ENCODE measurements at places on chromosomes 2 and 18. TPM values are rescaled to one million over a fixed set of nuclear protein-coding genes. Genes with fewer than 3 reads are reported as not detected.

- H3K4me3 ChIP-seq, result no peak overlapping the region
- no peaks in the 10 kb centered on the region for H3K4me1 ChIP-seq
- H3K36me3 ChIP-seq, result no peaks in the 10 kb centered on the region
- H3K27me3 ChIP-seq, result no peaks in the 10 kb centered on the region
- peak overlapping the region; percentile 2 for H3K27ac ChIP-seq
Observed at GRCh38 chr2:17594533-17595401, 54.3 kb downstream of the VSNL1 start.

DNA sequence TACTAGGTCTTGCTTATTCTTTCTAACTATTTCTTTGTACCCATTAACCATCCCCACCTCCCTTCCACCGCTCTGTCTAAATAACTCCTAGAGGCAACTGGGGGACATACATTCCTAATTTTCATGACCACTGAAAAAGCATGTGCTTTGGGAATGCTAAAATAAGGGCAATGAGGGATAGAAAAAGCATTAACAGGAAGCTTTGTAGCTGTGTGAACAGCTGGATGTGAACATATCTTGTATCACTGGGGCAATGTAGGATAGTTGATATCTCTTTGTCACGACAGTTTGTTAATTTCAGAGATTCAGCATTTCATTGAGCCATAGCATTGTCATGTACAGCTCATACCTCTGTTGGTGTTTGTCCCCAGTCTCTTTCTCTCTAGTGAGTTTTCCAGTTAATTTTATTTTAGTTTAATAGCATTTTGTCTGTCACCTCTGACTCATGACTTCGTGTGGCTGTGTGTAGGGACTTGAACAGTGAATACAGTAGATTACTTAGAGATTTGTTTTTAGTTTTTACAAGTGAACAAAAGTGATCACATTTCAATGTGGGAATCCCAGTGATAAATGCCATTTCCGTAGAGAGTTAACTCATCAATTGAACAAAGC is 230.3 kb upstream of the NRP2 start:
- no peak for DNase-seq
- H3K4me3 ChIP-seq, result no peak overlapping the region
- no peaks in the 10 kb centered on the region for H3K36me3 ChIP-seq
- H3K27me3 ChIP-seq, result no peaks in the 10 kb centered on the region

- H3K27ac ChIP-seq, result no peak overlapping the region
- H3K27me3 ChIP-seq, result no peaks in the 10 kb centered on the region
- H3K4me1 ChIP-seq, result peaks cover 28% of the 10 kb centered on the region
- DNase-seq, result no peak
- H3K36me3 ChIP-seq, result no peaks in the 10 kb centered on the region
Observed at GRCh38 chr2:105822186-105822585, 77.5 kb downstream of the NCK2 start.

DNA sequence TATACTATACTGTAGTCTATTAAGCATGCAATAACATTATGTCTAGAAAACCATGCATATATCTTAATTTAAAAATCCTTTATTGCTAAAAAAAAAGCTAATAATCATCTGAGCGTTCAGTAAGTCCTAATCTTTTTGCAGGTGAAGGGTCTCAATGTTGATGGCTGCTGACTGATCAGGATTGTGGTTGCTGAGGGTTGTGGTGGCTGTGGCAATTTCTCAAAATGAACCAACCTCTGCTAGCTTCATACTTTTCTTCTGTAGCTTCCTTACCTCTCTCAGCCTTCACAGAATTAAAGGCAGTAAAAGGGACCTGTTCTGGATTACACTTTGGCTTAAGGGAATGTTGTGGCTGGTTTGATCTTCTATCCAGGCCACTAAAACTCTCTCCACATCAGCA is 235.8 kb downstream of the NBAS start:
- H3K4me3 ChIP-seq, result no peak overlapping the region
- no peak for DNase-seq
- peaks cover 37% of the 10 kb centered on the region for H3K36me3 ChIP-seq
- no peaks in the 10 kb centered on the region for H3K27me3 ChIP-seq
- H3K27ac ChIP-seq, result no peak overlapping the region
- no peaks in the 10 kb centered on the region for H3K4me1 ChIP-seq

- no peak overlapping the region for H3K27ac ChIP-seq
- no peaks in the 10 kb centered on the region for H3K36me3 ChIP-seq
- DNase-seq, result no peak
- H3K4me1 ChIP-seq, result peaks cover 13% of the 10 kb centered on the region
- no peak overlapping the region for H3K4me3 ChIP-seq
Observed at GRCh38 chr2:196277002-196277401, 105.6 kb upstream of the STK17B start.

- no peaks in the 10 kb centered on the region for H3K36me3 ChIP-seq
- H3K27me3 ChIP-seq, result no peaks in the 10 kb centered on the region
- DNase-seq, result no peak
- H3K27ac ChIP-seq, result peak overlapping the region; percentile 86
- peaks cover 7% of the 10 kb centered on the region for H3K4me1 ChIP-seq
Observed at GRCh38 chr18:58865033-58865590, 435 bp downstream of the ZNF532 start.

DNA sequence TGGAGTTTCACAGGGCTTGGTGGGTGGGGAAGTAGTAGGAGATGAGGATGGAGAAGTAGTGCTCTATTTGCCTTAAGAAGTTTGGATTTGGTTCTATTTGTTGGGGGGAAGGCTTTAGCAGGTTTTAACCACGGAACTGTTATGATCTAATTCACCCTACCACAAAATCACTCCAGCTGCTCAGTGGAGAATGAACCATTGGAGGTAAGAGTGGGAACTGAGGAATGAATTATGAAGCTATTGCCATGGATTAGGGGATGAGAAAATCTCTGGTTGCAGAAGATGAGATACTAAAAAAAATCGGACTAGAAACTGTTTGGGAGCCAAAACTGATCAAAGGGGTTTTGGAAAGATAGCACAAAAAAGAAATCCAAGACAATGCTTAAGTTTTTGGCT is 488.9 kb downstream of the DLGAP1 start:
- no peak overlapping the region for H3K4me3 ChIP-seq
- no peak overlapping the region for H3K27ac ChIP-seq
- no peaks in the 10 kb centered on the region for H3K36me3 ChIP-seq
- no peaks in the 10 kb centered on the region for H3K27me3 ChIP-seq

DNA sequence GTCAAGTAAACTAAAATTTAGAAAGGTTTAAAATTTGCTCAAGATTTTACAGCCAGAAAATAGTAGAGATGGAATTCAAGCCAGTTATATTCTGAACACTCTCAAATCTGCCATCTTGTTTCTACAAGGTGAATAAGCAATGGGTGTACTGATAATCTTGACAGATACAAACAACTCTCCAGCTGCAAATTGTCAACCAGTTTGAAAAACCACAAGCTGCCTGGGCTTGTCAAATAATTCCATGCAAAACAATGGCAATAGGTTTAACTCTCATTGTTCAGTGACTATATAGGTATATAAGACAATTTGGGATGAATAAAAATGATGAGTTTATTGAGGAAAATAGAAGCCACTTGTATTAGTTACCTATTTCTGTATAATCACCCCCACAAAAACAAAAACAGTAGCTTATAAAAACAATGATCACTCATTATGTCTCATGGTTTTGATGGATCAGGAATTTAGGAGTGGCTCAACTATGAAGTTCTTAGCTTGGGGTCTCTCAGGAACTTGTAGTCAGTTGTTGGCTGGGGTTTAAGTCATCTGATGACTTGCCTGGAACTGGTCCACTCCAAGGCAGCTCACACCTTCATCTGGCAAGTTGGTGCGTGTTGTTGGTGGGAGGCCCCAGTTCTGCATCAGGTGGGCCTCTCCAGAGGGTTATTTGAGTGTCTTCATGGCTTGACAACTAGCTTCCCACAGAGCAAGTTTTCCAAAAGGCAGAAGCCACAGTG is 12.6 kb upstream of the EVA1A start:
- no peaks in the 10 kb centered on the region for H3K27me3 ChIP-seq
- no peaks in the 10 kb centered on the region for H3K4me1 ChIP-seq
- H3K4me3 ChIP-seq, result no peak overlapping the region
- no peak overlapping the region for H3K27ac ChIP-seq

DNA sequence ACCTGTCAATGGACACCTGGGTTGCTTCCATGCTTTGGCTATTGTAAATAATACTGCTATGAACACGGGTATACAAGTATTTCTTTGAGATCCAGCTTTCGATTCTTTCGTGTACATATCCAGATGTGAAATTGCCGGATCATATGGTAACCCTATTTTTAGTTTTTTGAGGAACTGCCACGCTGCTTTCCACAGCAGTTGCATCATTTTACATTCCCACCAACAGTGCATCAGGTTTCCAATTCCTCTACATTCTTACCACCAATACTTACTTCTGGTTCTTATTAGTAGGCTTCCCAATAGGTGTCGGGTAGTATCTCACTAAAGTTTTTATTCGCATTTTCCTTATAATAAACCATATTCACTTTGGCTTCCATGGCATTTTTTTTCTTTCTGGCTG is 69.6 kb downstream of the PID1 start:
- no peaks in the 10 kb centered on the region for H3K4me1 ChIP-seq
- H3K36me3 ChIP-seq, result no peaks in the 10 kb centered on the region
- H3K27ac ChIP-seq, result no peak overlapping the region
- no peaks in the 10 kb centered on the region for H3K27me3 ChIP-seq

DNA sequence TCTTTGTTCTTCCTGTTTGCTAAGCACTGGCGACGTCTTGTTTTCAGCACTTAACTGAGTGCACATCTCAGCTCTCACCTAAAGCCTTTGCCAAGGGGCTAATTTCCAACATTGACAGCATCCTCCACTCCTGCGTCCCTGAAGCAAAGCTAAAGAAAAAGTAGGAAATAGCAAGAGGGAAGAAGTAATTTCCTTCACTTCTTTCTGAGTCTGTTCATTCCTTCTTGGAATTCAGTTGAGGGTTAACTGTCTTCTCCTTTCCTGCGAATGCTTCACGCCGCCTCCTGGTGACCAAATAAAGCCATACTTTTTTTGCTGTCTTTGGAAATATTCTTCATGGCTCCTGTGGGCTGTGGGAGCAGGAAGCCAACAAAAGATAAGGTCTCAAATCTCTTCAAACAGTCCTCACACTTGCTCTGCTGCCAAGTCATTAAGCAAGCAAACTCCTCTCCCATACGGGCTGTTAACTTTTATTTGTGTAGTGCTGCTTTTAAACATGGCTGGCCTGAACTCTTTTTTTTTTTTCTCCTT is 100.9 kb downstream of the DPP10 start:
- H3K4me3 ChIP-seq, result no peak overlapping the region
- H3K27me3 ChIP-seq, result no peaks in the 10 kb centered on the region
- no peaks in the 10 kb centered on the region for H3K4me1 ChIP-seq
- peak overlapping the region; percentile 42 for H3K27ac ChIP-seq
- no peak for DNase-seq
- no peaks in the 10 kb centered on the region for H3K36me3 ChIP-seq

- peaks cover 21% of the 10 kb centered on the region for H3K36me3 ChIP-seq
- H3K27me3 ChIP-seq, result no peaks in the 10 kb centered on the region
- H3K4me1 ChIP-seq, result no peaks in the 10 kb centered on the region
- H3K27ac ChIP-seq, result no peak overlapping the region
- no peak for DNase-seq
Observed at GRCh38 chr2:232240906-232241305, 137.6 kb upstream of the ALPP start.

DNA sequence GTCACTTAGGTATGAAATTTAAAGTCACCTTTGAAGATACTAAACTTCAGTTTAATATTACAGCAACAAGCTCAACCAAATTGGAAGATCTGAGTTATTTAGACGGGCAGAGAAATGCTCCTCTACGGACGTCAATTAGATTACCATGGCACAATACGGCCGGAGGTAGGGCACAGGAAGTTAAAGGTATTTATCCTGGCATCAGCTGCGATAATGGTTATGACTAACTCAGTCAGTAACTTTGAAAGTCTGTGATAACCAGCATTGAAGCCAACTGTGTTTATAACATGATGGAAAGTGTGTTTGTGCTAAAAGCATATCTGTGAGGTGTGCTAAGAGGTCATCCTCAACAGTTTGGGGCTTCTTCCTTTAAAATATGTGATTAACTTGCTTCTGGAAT is 117.3 kb downstream of the WDSUB1 start:
- no peaks in the 10 kb centered on the region for H3K4me1 ChIP-seq
- no peak for DNase-seq

- H3K27me3 ChIP-seq, result peaks cover 24% of the 10 kb centered on the region
- no peak for DNase-seq
- H3K4me1 ChIP-seq, result no peaks in the 10 kb centered on the region
- no peak overlapping the region for H3K27ac ChIP-seq
Observed at GRCh38 chr2:86297382-86298147, 39.9 kb downstream of the REEP1 start.

Gene ADD2
- total RNA-seq, result 12.2 TPM

Gene GPR45
- total RNA-seq, result not detected

Gene SERPINB10
- not detected for total RNA-seq

Gene REG1B
- not detected for total RNA-seq

Gene DNER
- total RNA-seq, result 0.06 TPM

Gene PAX8
- total RNA-seq, result 4.8 TPM

Gene TRAF3IP1
- total RNA-seq, result 11.6 TPM

Gene SERPINB13
- total RNA-seq, result not detected

All from left lung (tissue), 14 donors.